Fibroblast of skin of scalp (primary cell): ENCODE measurements at places on chromosomes 12 and 14.

GRCh38 chr12:47808574-47809365 lies 10.9 kb downstream of the HDAC7 start:
- DNase-seq: no peak

GRCh38 chr12:10701131-10701681 lies 21.9 kb downstream of the YBX3 start:
- DNase-seq: peak; percentile 8

GRCh38 chr14:68737086-68737485 lies 55.8 kb downstream of the ZFP36L1 start:
- DNase-seq: no peak

DNA sequence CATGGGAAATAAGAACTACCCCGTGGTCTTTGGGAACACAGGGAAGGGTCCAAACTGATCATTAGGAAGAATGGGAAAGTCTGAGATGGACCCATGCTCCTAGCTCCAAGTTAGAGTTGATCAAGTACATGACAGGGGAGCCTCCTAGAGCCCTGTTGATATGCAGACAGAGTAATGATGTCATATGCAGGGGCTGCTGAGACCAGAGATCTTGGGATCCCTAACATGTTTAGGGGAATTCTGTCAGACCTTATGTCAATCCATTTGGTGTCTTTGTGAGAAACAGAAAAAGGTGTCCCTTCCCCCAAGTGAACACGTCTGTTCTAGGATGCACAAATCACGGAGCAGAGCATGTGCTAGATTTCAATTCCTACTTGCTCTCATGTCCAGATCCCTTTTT lies 6.6 kb downstream of the SLC25A21 start:
- no peak for DNase-seq

DNA sequence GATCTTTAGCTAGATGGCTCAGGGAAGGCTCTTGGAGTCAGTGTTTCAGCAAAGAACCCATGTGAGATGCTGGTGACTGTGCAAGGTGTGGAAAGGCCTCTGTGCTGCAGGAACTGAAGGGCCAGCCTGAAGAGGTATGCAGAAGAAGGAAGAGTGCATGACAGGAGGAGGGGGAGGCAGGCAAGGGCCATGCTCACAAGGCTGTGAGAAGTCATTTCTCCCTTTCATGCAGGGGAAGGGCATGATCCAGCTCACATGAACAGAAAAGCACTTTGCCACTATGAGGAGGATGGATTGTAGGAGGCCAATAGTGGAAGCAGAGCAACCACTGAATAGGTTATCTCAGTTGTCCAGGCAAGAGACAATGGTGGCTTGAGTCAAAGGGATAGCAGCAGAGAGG lies 83.7 kb downstream of the SSPN start:
- DNase-seq: no peak

DNA sequence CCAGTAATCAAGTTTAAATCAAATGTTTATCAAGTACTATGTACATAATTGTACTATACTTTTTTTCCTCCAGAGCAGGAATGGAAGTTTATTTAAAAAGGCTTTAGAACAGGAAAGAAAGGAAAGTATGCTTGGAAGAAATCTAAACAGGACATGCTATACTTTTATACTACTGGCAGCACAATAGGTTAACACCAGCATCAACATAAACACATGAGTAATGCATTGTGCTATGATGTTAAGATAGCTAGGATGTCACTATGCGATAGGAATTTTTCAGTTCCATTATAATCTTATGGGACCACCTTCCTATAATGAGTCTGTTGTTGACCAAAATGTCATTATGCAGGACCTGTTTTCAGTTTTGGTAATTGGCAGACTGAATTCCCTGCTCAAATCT lies 41.5 kb upstream of the ANKS1B start:
- DNase-seq: no peak

DNA sequence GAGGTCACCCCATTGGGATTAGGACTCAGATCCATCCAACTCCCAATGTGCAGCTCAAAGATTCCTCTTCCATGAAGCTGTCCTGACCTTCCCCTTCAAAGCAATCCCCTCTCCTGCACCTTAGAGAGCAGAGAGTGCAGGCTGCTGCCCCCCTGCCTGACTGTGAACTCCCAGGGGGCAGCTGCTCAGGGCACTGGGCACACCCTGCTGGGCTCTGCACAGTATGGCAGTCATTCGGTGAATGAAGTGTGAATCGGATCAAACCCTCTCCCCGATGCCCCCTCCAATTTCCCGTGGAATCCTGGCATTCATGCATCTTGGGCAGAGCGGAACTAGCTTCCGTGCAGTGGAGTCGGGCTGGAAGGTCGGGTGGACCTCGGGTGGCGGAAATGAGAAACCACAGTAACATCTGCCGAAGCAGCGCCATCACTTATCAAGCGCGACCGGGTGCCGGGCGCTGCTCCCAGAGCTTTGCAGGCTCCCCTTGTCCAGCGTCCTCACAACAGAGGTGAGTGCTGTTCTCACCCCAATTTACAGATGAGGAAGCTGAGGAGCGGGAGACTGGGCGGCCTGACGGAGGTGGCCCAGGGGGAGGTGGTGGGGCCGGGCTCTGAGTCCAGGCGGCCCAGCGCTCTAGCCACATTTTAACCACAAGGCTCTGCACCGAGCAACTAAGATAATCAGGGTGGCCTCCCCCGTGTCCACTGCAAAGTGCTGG lies 14.7 kb downstream of the GALNT9 start:
- no peak for DNase-seq

DNA sequence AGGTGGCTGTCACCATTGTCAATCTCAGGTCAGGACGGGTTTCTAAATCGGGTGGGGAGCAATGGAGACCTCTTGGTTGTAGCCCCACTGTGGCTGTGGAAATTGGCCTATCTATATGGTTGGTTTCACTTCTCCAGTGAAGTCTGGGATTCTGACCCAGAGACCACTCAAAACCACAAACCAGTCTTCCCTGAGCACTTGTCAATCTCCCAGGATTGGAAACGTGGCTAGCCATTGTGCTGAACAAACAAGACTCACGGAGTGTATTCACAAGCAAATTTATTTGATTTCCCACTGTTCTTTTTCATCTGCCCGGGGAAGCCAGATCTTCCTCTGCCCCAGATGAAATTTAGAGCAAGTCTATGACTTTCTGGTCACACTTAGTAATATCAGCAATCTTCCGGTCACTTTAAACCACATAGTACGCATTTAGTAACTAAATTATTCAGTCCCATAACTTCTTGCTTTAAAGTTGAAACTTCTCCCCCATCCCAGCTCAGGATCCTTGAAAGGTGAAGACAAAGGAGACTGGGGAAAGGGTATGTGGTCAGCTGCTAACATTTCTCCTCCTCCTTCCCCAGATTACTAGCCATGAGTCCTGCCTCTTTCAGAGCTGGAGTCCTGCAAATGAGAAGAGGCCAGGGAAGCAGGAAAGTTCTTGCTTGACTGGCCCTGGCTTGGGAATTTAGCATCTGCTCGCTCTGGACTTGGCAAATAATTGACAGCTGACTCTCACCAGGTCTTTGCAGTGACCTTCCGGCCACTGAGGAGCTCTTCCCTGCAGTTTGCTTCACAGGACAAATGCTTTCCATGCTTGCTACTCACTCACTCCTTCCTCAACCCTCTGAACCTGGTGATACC lies 123.2 kb upstream of the MAX start:
- DNase-seq: no peak

DNA sequence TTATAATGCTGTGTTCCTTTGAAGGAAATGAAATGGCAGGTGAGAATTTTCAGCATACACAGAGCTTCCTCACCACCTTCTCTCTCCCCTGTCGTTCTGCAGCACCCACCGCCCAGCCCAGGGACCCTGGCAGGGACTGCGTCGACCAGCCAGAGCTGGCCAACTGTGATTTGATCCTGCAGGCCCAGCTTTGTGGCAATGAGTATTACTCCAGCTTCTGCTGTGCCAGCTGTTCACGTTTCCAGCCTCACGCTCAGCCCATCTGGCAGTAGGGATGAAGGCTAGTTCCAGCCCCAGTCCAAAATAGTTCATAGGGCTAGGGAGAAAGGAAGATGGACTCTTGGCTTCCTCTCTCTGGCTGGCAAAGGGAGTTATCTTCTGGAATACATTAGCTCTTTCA lies 35.1 kb downstream of the PAPLN start:
- DNase-seq: no peak

GRCh38 chr14:74409441-74409840 lies 16.6 kb downstream of the SYNDIG1L start:
- no peak for DNase-seq

- peak; percentile 68 for DNase-seq
These were observed 24.2 kb downstream of the TRIM9 start for GRCh38 chr14:51070726-51071125.

DNA sequence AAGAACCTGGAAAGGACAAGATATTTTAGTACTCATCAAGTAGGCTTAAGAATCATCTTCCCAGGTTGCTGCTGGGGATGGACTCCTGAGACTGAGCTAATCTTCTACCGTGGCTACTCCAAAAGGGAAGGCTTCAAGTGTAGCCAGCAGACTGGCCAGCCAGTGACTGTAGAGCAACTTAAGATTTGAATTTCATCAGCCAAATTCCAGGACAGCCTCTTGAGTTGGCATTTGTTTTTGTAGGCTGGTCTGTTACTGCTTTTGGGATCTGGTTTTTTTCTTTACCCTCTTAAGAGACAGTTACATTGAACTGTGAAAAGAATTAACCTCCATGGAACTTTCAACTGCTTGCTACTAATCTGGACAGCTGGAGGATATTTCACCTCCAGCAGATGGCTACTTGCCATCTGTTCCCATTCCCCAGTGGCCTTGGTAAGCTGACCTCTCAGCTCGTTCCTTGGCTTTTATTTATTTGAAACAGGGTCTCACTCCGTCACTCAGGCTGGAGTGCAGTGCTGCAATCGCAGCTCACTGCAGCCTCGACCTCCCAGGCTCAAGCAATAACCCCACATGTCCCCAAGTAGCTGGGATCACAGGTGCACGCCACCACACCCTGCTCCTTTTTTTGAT lies 20.7 kb downstream of the VTI1B start:
- peak; percentile 88 for DNase-seq

DNA sequence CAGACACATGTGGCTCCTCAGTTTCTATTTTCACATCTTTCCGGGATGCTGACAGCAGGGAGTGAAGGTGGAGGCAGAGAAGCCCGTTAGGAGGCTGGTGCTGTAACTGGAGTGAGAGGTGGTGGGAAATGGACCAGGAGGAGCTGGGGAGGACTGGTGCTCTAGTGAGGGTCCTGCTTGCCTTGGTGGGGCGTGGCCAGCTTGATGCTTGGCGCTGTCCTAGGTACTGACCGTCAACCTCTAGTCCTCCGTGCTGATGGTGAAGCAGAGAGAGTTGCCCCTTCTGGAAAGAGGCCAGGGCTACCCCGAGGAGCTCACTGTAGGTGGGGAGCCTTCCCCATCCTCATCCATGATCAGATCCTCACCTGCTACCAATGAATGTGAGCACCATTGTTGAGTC lies 1.4 kb downstream of the TRMT61A start:
- DNase-seq: no peak

DNA sequence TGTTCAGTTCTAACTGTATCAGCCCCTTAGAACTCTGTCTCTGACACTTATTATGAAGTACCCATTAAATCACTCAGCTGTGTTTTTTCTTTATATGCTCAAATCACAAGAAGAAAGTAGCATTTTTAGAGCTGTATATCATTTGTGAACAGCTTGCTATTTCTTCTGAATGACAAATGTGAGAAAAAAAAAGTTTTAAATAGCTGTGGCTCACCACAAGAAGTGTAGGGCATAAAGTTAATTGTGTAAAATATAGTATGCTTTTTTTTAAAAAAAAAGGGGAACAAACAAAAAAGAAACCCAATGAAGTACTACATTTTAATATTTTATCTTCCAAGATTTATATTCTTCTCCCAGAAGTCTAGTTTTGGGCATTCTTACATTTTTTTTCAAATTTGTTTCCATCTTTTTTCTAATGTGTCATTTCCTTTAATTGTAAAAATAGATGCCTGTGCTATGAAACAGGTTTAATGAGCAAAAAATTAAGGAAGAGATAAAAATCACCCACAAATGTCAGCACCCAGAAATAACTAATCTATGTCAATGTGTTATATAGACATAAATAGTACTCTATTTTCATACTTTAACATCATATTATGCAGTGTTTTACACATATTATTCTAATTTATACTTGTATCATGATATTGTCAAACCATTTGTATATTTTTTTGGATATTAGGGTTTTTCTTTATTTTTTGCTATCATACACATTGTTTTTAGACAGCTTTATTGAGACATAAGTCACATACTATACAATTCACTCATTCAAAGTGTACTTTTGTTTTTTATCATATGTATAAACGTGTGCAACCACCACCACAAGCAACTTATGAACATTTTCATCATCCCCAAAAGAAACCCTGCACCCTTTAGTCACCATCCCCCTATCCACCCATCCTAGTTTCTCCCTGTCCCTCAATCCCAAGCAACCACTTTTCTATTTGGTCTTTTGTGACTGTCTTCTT lies 22.4 kb upstream of the LRRK2 start:
- no peak for DNase-seq

- DNase-seq: no peak
These were observed 114.2 kb downstream of the ESRRB start for GRCh38 chr14:76490111-76490510.

DNA sequence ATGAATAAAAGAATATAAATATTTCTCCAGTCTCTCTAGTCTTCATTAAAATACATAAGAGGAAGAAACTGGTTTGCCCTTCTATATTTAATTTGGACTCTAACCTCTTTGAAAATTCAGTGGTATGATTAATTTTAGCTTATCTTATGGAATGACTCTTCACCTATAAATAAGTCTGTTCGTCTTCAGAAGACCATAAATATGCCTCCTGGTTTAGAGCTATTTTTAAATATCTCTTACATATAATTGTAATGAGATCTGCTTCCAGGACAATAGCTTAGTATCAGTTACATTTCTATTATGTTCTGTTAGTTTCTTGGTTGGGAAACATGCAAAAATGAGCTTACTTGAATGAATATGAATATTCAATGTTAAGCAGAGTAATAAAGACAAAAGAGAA lies 257.5 kb upstream of the HMGA2 start:
- no peak for DNase-seq

DNA sequence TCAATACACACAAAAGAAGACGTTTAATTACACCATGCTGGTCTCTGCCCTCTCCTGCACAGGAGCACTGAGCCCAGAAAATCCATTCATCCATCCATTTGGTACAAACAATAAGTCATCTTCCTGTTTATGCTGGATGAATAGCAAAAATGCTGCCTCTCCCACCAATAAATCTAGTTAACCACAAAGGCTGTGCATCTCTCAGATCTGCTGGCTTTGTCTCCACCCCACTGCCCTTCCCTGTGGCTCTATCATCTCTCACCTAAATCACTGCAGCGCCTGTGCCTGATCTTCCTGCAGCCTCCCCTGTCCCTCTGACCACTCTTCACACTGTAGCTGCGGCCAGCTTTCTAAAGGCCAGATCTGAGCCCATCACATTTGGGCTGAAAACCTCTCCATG lies 72.9 kb upstream of the DDX11 start:
- DNase-seq: no peak

GRCh38 chr14:20601522-20601921 lies 10.3 kb upstream of the RNASE12 start:
- DNase-seq: no peak

DNA sequence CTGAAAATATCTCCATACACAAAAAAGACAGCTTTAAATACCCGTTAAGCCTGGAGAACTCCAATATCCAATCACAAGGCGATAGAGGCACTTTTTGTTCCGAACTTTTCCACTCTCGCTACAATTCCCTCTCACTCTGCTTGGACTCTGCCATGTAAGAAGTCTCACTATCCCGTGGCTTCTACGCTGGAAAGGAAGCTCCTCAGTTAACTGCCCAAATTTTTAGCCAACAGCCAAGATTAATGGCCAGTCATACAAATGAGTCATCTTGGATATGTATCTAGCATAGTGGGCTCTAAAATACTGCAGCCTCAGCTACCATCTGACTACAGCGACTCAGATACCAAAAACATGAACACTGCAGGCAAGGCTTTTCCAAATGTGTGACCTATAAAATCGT lies 45.5 kb upstream of the RERGL start:
- peak; percentile 39 for DNase-seq
